Activated T-cell treated with anti-CD3 and anti-CD28 coated beads, Interleukin-2, amount 50 U/mL, for 72 hours (primary cell): ENCODE measurements at places on chromosomes 4 and X. TPM values are rescaled to one million over a fixed set of nuclear protein-coding genes. Genes with fewer than 3 reads are reported as not detected.

DNA sequence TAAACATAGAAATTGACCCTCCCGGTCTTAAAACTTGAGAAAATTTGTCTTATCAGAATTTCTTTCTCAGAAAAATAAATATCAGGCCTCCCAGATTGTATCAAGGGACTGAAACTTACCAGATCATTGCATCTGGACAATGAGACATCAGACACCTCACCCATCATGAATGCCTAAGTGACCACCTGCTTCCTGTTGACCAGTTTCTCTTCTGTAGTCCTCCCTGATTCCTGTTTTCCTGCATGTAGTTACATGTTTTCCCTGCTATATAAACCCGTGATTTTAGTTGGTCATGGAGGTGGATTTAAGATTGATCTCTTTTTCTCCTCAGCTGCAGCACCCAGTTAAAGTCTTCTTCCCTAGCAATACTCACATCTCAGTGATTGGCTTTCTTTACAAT, 548.1 kb downstream of the PPP4R3C start:
- no peak overlapping the region for H3K4me3 ChIP-seq
- H3K27ac ChIP-seq, result no peak overlapping the region
- H3K27me3 ChIP-seq, result no peaks in the 10 kb centered on the region
- H3K4me1 ChIP-seq, result no peaks in the 10 kb centered on the region
- no peaks in the 10 kb centered on the region for H3K36me3 ChIP-seq
- no peak for DNase-seq

Gene BMPR1B
- not detected for total RNA-seq

GRCh38 chr4:184477201-184477999, 3.0 kb upstream of the IRF2 start:
- peaks cover 21% of the 10 kb centered on the region for H3K36me3 ChIP-seq
- H3K27ac ChIP-seq, result peak overlapping the region; percentile 70
- no peaks in the 10 kb centered on the region for H3K27me3 ChIP-seq

GRCh38 chr4:119774840-119775239, 146.2 kb upstream of the PDE5A start:
- no peaks in the 10 kb centered on the region for H3K4me1 ChIP-seq
- DNase-seq, result no peak
- H3K36me3 ChIP-seq, result no peaks in the 10 kb centered on the region
- no peaks in the 10 kb centered on the region for H3K27me3 ChIP-seq
- no peak overlapping the region for H3K27ac ChIP-seq

Gene TMEM150C
- total RNA-seq, result 0.07 TPM

Gene RHOH
- total RNA-seq, result 150 TPM

GRCh38 chrX:112677167-112677566, 2.6 kb downstream of the LHFPL1 start:
- no peak overlapping the region for H3K4me3 ChIP-seq
- H3K36me3 ChIP-seq, result no peaks in the 10 kb centered on the region
- peak overlapping the region; percentile 27 for H3K27ac ChIP-seq
- peaks cover 22% of the 10 kb centered on the region for H3K27me3 ChIP-seq

Gene NSG1
- total RNA-seq, result 3.2 TPM

GRCh38 chr4:114464726-114465272, 133.8 kb upstream of the UGT8 start:
- H3K36me3 ChIP-seq, result no peaks in the 10 kb centered on the region
- no peaks in the 10 kb centered on the region for H3K4me1 ChIP-seq
- H3K27ac ChIP-seq, result no peak overlapping the region
- no peaks in the 10 kb centered on the region for H3K27me3 ChIP-seq
- DNase-seq, result no peak

DNA sequence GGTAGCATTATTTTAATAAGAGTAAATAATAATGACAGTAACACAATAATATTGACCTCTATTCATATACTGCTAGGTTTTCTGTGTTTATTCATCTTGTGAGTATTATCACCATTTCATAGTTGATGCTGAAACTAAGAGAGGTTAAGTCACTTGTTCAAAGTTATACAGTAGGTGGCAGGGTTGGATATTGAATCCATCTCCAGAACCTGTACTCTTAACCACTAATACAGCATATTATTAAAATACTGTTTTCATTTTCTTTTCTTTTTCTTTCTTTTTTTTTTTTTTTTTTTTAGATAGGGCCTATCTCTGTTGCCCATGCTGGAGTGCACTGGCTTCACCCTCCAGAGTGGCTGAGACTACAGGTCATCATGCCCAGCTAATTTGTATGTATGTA, 7.1 kb upstream of the ELF2 start:
- no peaks in the 10 kb centered on the region for H3K4me1 ChIP-seq
- no peak overlapping the region for H3K27ac ChIP-seq
- no peaks in the 10 kb centered on the region for H3K27me3 ChIP-seq
- DNase-seq, result no peak
